ENCODE measurements at places on chromosomes 3 and 15.

- DNase-seq, result no peak
These were observed 8.0 kb downstream of the ALDH1A2 start for GRCh38 chr15:58057559-58057958.

- peak; percentile 46 for DNase-seq
These were observed 1.3 kb downstream of the RBPMS2 start for GRCh38 chr15:64774037-64774628.

GRCh38 chr3:66326340-66326739, 105.5 kb downstream of the SLC25A26 start:
- no peak for DNase-seq

GRCh38 chr15:51199541-51199940, 104.8 kb upstream of the TNFAIP8L3 start:
- DNase-seq, result no peak

- DNase-seq, result no peak
These were observed 857.3 kb downstream of the TUSC7 start for GRCh38 chr3:117566926-117567325.

DNA sequence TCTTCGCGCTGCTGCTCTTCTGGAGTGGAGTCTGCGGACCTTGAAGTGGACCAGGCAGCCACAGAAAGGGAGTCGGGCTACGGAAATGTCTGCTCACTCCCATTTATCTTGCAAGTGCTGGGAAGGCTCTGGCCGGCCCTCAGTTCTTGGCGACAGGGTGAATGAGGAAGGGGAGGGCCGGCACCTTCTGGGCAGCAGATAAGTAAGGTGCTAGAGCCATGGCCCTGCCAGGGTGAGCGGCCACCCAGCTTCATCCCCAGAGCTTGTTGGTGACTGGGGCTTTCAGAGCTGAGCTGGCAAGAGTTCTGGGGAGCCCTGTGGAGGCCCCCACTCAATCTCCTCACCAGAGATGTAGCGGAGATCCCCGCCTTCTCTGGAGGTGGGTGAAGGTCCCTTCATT, 103.5 kb downstream of the ASB7 start:
- DNase-seq, result no peak

DNA sequence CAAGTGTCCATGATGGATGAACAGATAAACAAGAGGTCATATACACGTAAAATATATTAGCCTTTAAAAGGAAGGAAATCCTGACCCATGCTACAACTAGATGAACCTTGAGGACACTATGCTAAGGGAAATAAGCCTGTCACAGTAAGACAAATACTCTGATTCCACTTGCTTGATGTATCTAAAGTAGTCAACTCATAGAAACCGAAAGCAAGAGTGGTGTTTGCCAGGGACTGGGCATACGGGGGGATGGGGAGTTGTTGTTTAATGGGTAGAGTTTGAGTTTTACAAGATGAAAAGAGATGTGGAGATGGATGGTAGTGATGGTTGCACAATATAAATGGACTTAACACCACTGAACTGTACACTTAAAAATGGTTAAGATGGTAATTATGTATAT, 65.4 kb downstream of the C3orf70 start:
- no peak for DNase-seq

GRCh38 chr15:88717382-88718031, 78.7 kb downstream of the ISG20 start:
- DNase-seq, result no peak

GRCh38 chr3:119769394-119770149, 12.3 kb upstream of the NR1I2 start:
- DNase-seq, result no peak

DNA sequence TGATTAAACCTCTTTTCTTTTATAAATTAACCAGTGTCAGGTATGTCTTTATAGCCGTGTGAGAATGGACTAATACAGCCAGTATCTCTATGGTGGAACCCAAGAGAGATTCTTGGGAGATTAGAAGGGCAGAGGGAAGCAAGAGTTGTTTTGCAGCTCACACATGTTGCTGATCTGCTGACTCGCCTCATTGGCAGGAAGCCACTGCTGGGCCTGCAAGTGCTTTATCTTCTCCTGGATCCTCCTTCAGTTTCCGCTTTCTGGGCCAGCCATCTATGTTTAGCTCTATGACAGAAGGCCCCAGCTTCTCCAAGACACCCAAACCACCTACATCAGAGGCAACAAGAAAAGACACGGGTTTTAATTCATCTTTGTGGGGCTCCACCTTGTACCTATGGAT, 23.4 kb upstream of the GALNT15 start:
- DNase-seq, result no peak

- no peak for DNase-seq
These were observed 643.1 kb downstream of the ZPLD1 start for GRCh38 chr3:103077910-103078309.

DNA sequence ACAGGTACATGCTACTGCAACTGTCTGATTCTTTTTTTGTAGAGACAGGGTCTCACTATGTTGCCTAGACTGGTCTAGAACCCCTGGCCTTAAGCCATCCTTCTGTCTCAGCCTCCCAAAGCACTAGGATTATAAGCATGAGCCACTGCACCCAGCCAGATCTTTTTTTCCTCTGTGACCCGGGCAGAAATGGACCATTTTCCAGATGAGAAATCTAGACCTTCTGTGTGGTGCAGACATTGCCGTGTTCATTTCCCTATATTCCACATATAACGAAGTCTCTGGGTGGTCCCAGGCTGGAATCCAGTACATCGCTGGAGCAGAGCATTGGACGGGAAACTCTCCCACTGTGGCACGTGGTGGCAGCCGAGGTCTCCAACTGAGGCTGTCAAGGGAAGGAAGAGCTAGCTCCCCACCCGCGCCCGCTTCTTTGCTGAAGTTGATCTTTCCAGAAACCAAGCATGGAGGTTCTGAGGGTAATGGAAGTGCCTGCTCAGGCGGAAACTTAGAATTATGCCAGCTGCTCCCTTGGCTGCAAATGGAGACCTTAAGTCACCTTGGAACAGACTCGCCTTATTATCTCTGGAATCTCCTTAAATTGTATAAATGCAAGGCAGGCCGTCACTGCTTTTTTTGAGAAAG, 23.1 kb upstream of the TXNRD3 start:
- DNase-seq, result peak; percentile 68

DNA sequence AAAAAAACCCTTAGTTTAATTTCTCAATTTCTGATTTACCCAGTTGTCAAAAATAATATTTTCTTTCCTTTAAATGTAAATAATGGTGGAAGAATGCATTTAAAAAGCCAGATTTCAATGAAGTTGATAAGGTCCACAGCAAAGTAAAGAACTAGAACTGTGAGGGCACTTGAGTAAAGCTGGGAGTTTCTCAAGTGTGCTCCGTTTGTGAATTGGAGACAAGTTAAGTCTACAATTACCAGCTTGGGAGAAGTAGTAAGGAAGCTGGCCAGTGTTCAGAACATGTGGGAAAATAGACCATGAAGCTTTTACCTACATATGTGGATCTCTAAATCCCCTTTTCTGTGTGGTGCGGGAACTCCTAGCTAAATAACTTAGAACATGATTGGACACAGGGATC, 239.4 kb downstream of the OXSM start:
- DNase-seq, result no peak

DNA sequence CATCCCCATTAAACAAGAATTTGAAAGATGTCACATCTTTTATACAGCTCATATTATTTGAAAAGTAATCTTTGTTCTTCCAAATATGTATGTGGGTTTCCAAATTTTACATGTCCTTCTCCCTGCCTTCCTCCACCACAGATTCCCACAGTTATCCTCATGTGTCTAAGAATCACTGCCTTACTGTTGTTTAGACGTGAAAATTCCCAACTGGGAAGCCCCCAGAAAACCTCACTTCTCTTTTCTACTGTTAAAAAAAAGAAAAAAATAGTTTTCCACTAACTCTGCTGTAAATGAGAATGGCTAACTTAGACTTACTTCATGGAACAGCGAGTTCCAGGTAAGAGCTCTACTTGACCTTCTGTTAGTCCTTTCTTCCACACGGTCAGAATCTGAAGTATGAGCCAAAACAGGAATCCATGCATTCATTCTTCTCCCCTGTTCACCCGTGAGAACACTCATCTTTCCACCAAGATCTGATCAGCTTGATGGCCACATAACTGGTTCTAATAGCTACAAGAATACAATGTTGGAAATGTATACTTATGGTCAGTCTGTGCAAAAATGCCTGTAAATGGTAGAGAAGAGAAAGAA, 17.9 kb upstream of the CSTA start:
- DNase-seq, result no peak

GRCh38 chr3:187914231-187914630, 169.0 kb upstream of the BCL6 start:
- no peak for DNase-seq

DNA sequence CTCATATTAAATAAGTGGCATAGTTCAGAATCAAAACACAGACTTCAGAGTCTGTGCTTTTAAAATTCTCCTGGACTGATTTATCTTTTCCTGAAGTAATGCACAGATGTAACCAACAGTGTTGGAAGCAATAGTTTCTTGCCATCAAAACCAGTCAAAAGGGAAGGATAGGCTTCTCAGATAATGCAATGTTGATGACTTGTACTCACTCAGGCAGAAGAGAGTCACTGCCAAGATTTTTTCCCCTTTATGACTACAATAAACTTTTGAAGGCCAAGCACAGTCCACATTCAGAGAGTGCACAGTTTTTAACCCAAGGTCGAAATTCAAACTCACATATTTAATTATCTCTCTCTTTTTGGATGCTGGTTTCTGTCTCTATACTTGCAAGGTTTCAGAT, 305.0 kb upstream of the SGO1 start:
- no peak for DNase-seq

DNA sequence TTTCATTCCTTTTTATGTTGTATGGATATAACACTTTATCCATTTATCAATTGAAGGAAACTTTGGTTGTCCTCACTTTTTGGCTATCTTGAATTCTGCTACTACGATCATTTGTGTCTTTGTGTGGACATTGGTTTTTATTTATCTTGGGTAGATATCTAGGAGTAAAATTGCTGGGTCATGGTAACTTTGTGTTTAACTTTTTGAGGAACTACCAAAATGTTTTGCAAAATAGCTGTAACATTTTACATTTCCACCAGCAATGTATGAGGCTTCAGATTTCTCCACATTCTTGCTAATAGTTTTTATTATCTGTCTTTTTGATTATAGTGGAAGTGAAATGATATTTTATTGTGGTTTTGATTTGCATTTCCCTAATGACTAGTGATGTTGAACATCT, 55.6 kb downstream of the TLNRD1 start:
- DNase-seq, result no peak

DNA sequence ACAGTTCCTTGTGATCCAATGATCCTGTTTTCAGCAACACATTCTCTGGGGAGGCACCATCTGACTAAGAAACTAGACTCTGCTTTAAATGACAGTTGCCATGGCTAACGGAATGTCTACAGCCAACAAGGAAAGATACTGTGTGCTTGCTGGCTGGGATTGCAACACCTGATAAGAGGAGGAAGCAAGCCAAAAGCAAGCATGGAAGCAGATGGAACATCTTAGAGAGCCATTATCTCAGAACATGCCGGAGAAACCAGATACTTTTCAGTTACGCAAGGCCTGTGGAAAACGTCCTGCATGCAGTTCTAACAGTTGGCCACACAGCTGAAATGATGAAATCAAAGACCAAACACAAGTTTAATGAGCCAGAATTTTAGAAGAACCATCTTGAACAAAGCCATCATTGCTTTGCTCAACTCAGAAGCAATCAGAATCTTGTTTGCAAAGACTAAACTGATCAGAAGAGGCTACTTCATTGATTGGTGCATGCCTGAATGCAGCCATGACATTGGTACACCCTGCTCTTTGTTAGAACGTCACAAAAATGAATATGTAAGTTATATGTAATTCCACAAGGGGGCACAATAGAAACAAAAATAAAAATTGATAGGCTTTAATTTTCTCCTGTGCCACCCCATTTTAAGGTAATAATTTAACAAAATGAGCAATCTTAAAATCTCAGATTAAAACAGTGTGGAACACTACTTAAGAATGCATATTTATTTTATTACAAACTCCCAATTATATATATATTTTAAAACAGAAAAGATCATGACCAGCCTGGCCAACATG, 50.8 kb downstream of the GXYLT2 start:
- peak; percentile 83 for DNase-seq

DNA sequence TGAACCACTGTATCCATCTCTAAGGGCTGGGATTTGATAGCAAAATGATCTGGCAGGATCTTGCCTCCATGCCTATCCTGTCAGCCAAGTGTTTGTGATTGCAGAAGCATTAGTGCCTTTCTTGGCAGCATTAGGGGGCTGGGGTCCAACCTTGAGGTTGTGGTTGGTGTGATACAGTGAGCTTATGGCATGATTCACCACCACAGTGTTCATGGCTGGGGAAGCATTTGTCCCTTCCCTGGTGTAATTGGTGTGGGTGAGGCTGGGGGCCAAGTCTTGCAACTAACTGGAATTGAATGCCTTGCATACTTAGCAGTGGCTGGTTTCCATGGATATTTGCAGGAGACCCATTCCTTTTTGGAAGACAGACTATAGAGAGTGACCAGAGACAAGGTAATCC, 271.0 kb upstream of the TBL1XR1 start:
- no peak for DNase-seq

GRCh38 chr15:75868019-75868418, 24.8 kb downstream of the UBE2Q2 start:
- DNase-seq, result no peak

- DNase-seq, result no peak
These were observed 174.9 kb downstream of the SCAPER start for GRCh38 chr15:76730262-76730661.

- DNase-seq, result no peak
These were observed 7.2 kb downstream of the PLA1A start for GRCh38 chr3:119604878-119605277.

DNA sequence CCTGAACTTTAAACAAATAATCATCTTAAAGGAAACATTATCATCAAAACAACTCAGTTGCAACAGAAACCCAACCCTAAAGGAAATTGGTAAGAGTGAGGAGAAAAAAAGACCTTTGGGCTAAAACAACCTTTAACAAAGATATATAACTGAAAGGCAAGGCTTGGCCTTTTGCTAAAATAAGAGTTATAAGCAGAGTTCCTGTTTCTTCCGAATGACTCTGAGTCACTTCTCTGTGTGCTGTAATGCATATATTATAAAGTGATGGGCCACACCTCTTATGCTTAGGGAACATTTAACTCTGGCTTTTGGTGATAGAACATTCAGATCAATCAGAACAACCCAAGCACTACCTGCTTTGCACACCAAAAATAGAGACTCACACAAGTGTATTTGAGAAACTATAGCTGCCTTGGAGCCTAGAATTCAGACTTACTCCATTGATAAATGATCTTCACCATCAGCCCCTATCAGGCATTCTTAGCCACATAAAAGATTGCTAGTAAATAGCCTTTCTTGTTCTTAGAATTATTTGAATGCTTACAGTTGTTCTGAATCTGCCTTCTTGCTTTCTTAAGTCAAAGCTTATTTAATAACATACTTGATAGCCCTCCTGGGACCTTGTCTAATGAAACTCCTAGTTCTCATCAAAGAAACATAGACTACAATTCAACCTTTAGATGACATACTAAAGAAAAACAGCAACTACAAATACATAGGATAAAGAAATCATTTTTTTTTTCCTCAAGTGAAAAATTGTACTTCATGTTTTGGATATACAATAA, 294.2 kb upstream of the SEMA6D start:
- no peak for DNase-seq

DNA sequence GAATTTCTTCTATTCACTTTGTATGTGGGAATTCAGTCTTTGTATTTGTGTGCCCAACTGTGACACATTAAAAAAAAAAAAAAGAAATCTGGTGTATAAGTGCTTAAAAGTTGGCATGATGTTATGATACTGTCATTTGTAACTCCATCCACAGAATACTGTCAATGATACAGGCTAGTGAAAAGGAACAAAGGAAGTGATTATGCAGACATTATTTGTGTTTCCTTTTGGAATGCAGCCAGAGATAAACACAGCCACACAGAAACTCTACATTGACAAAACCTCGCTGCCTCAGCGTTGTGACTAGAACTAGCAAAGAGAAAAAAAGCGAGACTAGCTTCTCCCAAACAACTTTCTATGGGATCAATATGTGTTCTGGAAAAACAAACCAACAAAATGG, 519.2 kb upstream of the AGTR1 start:
- DNase-seq, result peak; percentile 41
